ENCODE measurements at places on chromosomes 5 and 9.

DNA sequence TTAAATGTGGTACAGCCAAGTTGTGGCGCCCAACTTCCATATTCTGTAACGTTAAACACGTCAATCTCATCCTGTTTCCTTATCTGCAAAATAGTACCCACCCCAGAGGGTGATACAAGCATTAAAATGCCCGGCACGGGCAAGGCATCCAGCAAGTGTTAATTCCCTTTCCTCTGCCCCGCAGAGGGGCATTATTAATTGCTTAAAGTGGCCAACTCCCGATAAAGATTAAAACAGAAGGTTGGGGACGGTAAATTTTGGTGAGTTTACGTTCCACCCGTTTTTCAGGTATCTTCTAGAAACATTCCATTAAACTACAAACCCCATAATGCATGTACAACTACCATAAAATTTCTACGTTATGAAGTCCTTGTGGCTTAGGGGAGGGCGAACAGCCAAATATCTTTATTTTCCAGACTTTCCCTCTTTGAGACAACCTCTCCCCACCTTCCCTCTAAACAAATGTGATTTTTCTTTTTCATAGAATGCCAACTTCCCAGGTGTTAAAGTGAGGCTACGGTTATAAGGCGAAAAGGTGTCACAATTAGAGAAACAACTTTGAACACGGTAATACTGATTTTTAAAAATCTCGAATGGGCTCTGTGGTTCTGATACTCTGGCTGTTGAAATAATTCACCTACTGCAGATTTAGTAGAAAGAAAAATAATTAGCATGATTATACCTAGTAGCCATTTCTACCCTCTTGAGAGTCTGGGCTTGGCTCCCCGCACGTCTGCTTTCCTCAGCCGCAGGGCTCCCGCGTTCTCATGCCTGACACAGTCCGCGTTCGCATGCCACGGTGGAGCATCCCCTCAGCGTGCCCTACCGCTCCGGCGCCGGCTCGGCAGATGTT lies 1.2 kb upstream of the GPBP1 start:
- peak; percentile 80 for DNase-seq

GRCh38 chr9:134477342-134477925 lies 151.2 kb downstream of the RXRA start:
- DNase-seq, result no peak

DNA sequence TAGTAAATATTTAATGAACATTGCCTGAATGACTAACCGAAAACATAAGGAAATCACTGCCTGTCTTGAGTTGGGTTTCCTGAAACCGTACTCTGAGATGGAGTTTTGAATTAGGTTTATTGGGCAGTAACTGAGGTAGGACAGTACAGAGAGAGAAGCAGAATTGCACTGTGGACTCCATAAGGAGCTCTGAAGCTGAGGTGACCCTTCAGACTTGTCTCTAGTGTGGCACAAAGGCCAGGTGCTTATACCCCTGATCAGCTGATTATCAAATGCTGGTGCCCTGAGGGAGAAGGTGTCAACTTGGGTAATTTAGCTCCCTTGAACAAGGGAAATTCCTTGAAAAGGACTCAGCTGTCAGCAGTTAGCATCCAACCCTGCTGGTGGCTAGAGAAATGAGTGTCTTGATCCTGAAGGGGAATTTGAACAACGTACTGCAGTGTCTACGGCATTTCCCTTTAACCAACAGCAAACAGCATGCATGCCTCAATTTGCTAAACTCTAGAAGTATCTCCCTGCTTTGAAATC lies 135.0 kb upstream of the SMARCA2 start:
- DNase-seq, result no peak

DNA sequence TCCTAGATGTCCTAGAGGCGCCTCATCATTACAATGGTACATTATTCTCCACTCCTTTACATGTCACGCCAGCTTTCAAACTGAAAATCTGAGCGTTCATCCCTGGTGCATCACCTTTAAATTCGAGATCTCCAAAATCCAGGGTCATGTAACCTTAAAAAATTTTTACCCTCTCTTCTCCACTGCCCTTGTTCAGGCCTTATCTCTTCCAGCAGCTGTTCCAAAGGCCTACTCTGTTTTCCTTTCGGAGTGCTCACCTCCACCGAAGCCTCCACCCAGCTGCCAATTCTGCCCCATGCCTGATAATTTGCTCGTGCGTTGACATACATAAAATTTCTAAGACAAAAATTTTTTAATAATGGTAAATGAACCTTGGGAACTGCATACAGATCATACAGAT lies 950 bp upstream of the MSH3 start:
- DNase-seq, result no peak

- DNase-seq, result no peak
Measured at GRCh38 chr5:34571677-34572041, 84.5 kb upstream of the RAI14 start.

GRCh38 chr5:66307647-66308241 lies 163.6 kb downstream of the SREK1 start:
- DNase-seq, result no peak

DNA sequence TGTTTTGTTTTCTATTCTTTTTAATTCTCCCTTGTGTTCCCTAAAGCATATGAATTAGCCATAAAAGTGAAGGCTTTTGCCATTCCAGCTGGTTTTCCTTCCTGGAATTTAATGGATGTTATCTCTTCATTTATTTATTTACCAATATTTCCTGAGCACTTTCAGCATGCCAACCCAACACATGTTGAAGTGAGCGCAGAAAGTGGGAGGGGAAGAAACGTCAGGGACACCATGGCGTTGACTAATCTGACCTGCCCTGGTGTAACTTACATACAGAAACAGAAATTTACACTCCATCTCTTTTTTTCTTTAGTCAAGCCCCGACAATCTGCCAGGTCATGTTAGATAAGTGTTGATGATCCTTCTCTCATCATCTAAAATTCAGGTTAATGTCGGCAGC lies 247.5 kb downstream of the PCSK5 start:
- DNase-seq, result no peak

- DNase-seq, result no peak
Measured at GRCh38 chr5:53971131-53971530, 339.2 kb downstream of the ARL15 start.

DNA sequence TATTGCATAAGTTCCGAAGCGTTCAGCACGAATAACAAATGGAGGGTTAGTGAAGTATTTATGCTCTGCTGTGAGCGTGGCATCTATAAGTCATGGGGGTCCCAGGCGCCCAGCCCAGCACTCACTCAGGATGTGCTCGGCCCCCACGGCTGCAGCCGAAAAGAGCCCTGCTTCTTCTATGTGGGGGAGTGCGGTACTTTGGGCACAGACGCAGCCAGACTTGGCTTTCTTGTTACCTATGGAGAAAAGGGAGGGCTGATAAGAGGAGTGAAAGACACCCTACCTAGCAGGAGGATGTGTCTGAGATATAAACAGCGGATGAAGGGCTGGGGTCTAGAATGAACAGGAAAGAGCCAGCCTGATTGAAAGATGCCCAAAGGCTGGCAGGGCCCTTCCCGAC lies 51.4 kb downstream of the MRPL36 start:
- DNase-seq, result no peak

GRCh38 chr5:31186672-31187267 lies 6.7 kb upstream of the CDH6 start:
- DNase-seq, result no peak

GRCh38 chr5:126716861-126717260 lies 60.1 kb upstream of the LMNB1 start:
- no peak for DNase-seq

DNA sequence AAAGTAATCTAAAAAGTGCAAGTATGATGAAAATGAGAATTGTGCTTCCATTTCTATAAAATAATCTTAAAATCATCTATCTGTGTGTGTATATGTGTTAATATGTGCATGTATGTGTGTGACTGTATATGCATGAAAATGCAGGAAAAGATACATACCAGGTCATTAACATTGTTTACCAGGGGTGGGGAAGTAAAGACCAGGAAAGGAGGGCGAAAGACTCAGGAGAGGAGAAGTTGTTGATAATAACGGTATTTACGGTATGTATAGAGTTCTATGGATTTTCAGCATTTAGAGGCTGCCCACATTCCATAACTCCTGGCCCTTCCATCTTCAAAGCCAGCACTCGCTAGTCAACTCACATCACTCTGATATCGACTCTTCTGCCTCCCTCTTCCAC lies 111.0 kb upstream of the SPDL1 start:
- no peak for DNase-seq
